ENCODE measurements at places on chromosomes 1 and 21.

DNA sequence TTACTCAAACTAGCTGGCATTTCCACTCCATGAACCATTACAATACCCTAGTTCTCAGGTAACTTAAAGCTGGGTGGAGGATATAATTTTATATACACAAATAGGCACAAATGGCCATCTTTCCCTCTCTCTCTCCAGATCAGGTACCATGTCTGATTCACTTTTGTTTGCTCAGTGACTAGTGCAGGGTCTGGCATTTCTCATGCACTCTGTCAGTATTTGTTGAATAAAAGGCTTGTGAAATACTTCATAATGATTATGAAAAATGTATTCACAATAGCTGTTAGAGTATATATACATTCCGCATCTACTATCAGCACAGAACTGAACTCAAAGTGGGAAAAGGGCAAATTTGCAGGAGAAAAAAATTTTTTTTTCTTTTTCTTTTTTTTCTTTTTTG, 510.2 kb upstream of the USP24 start:
- no peak for DNase-seq

DNA sequence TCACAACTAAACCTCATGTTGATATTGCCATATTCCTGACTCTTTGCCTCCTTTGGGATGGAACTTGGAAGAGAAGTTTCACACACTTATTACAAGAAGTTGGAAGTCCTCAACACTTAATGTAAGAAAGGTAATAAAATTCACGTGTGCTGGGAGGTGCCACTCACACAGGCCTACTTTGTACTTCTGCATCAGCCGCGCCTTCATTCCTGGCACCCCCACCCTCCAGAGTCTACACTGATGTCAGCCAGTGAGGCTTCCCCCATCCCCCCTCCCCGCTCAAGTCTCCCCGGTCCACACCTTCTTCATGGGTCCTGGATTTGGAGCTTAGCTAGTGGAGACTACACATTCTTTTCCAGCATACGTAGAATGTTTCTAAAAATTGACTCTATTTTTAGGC, 24.8 kb upstream of the SLC45A1 start:
- DNase-seq, result no peak

DNA sequence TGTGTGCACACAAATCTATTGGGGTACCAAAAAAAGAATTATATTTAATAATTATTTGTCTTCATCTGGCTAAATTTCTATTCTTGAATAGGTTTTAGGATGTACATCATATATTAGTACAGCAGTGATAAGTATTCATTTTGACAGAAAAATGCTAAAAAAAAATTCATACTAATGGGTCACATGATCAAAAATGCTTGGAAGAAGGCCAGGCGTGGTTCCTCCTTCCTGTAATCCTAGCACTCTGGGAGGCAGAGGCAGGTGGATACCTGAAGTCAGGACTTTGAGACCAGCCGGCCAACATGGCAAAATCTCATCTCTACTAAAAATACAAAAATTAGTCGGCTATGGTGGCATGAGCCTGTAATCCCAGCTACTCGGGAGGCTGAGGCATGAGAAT, 26.9 kb upstream of the PTGFRN start:
- no peak for DNase-seq

DNA sequence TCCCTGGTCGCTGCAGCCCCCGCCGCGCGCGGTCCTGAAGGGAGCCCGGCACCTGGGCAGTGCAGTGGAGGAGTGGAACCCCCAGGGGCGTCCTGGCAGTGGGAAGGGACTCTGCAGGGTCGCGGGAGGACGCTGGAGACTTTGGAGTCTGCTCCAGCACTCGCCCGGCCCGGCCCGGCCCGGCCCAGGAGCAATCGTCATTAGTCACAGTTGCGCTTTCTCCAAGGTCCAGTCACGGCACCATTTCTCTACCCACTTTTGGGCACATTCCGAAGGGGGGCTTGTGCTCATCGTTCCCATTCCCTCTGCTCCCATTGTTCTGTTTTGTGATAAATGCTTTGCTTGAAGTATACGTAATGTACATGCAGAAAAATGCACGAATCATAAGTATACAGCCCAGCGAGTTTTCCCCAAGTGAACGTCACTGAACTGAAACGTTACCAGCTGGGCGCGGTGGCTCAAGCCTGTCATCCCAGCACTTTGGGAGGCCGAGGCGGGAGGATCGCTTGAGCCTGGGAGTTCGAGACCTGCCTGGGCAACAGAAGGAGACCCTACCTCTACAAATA, 999 bp downstream of the THAP3 start:
- no peak for DNase-seq
